ENCODE measurements at places on chromosomes 13 and 19.

GRCh38 chr13:21316376-21316775 is 139.9 kb downstream of the MRPL57 start:
- no peak for DNase-seq

- DNase-seq: no peak
These were observed 191.5 kb downstream of the LHFPL6 start for GRCh38 chr13:39411511-39411910.

- no peak for DNase-seq
These were observed 23.1 kb downstream of the SIGLEC5 start for GRCh38 chr19:51607077-51607476.

DNA sequence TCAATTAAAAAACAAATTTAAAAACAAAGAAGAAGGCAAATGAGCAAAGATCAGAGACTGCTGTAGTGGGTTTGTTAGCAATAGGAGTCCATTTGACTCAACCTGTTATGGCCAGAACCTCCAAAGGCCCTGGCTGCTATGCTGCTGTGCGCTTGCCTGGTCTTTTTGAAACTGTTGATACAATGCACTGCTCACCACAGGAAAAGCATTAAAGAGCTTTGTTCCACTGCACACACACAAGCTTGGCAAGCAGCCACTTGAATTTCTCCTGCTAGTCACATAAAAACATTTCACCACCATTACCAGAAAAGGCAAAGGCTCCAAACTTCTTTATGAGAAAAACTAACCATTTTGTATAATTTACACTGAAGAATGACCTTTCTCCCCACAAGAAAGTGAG is 132.2 kb downstream of the FREM2 start:
- peak; percentile 57 for DNase-seq

GRCh38 chr13:102847272-102848234 is 1.7 kb downstream of the ERCC5 start:
- peak; percentile 13 for DNase-seq

DNA sequence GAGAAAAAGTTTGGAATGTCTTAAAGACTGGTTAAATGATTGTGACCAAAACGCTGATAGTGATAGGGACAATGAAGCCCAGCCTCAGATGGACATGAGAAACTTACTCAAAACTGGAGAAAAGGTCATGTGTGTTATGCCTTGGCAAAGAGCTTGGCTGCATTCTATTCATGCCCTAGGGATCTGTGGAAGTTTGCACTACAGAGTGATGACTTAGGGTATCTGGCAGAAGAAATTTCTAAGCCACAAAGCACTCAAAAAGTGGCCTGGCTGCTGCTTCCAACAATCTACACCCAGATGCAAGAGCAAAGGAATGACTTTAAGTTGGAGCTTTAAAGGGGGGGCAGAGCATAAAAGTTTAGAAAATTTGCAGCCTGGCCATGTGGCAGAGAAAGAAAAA is 521.3 kb downstream of the UQCRFS1 start:
- DNase-seq: no peak

DNA sequence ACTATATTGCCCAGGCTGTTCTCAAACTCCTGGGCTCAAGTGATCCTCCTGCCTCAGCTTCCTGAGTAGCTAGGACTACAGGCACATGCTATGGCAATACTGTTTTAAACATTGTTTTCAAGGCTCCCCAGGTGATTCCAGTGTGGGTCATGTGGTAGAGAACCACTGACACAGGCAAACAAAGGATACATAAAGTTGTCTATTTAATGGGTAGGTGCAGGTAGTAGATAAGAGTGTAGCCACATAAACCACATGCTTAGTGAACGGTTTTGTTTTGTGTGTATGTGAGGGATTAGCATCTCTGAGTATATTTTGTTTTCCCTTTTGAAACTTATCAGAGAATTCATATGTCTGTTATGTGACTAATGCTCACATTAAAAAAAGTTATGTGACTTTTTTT is 36.7 kb downstream of the USPL1 start:
- no peak for DNase-seq

- DNase-seq: no peak
These were observed 18.4 kb upstream of the URI1 start for GRCh38 chr19:29923653-29924052.

GRCh38 chr19:45667620-45668341 is at the start of gene GIPR:
GIPR (plus strand) TSS chr19:45668221; CDS start chr19:45669521, 1,300 bp downstream.
- DNase-seq: peak; percentile 79

DNA sequence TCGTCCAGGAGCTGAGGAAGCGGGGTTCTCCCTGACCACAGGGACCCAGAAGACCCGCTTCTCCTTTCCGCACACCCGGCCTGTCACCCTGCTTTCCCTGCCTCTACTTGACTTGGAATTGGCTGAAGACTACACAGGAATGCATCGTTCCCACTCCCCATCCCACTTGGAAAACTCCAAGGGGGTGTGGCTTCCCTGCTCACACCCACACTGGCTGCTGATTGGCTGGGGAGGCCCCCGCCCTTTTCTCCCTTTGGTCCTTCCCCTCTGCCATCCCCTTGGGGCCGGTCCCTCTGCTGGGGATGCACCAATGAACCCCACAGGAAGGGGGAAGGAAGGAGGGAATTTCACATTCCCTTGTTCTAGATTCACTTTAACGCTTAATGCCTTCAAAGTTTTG is 18.9 kb downstream of the VASP start:
- DNase-seq: peak; percentile 55

DNA sequence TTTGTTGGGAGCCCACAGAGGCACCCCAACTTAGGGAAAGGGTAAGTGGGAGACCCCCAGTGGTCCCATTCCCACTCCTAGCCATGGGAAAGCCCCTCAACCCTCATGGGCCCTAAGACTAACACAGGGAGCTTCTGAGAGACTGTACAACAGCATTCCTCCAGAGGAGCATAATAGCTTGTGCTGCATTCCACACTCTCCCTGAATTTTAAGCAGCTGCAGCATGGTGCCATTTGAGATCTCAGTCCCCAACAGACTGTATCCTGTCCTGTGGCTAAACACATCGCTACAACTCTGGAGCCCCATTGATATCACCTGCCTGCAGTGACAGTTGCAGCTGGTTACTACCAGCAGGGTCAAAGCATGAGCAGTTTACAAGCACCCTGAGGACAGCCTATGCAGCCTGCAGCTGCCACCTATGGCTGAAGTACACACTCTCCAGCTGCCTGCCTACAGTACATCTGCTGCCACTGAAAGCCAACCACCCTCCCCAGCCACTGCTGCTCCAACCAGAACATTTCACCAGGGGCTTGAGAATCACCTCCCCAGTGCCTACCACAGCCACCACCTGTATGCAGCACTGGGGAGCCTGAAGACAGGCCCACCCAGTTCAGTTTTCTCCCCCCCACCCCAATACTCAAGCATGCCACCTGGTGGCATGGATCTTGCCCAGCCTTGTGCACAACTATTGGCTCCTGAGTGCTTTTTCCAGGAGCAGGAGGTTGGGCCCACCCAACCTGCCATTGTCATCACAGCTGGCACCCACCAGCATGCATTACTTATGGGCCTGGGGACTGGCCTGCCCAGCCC is 557.3 kb downstream of the GPC5 start:
- DNase-seq: no peak

DNA sequence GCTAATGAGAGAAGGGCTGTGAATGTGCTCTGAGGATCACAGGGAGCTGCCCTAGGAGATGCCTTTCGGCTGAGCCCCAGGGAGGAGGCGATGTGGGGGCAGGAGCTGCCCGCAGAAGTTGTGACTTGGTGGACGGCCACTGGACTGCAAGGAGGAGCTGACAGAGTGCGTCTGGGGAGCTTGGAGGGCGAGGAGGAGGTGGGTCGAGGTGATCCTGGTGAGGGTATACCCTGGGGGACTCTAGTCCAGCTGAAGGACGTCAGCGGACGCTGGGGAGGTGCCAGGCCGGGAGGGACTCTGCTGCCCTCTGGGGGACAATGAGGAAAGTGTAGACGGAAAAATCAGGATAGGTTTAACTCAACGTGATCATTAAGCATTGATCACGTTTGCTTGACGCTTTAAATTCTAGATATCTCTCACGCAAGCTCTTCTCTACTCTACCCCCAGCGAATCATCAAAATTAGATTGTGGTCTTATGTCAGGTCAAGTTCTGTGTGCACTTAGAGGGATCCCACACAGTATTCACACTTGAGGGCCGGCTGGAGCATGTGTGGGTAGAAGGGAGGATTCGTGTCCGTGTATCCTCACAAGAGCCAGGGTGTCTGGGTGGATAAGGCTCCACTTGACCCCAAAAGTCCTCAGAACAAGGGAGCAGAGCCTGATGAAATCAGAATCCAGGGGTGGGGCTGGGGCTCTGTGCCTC is 3.3 kb upstream of the CEACAM7 start:
- no peak for DNase-seq

- peak; percentile 79 for DNase-seq
These were observed at the start of gene PHF11 for GRCh38 chr13:49495783-49496762. PHF11 (plus strand) TSS chr13:49495953; CDS start chr13:49496002, 49 bp downstream.

DNA sequence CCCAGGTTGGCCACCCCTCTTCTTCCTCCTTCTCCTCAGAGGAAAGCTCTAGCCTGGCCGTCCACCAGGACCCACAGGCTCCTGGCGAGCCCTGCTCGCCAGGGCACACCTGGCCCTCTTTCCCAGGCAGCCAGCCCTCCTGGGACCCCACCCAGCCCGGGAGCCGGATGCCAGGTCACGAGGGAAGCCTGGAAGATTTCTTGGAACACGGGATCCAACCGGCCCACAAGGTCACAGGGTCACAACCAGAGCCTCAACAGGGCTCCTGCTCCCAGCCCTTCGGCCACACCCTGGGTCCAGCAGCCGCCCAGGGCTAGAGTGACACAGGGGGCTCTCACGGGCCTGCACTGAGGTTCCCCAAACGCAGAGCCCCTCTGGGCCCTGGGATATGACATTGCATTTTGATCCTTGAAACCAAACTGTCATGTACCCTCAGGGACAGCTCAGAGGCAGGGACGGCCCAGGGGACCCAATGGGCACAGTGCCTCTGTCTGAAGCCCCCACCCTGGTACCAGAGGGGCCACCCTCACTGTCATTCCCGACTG is 5.5 kb downstream of the MKNK2 start:
- no peak for DNase-seq

DNA sequence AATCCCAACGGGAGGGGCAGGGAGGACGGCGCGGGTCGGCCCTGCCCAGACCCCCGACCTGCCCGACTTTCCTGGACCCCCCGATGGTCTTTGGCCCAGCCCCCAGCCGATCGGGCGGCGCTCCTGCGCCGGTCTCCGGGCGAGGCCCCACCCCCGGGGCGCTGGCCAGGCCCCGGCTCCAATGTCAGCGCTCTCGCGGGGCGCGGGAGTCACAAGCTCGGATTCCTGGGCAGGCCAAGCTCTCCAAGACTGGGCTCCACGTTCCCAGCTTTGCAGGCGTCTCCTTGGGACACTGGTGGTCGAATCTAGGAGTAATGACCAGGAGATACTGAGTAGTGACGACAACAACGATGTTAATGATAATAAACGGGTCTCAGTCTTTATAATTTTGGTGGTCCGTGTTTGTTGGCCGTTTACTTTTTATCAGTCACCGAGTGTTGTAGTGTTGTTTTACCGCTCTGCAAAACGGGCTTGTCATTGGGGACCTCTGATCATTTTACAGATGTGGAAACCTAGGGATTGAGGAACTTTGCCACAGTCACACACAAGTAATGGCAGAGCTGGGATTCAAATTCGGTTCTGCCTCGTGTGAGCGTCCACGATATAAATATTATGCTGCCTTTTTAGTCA is 545 bp downstream of the RAD23A start:
- DNase-seq: peak; percentile 79

GRCh38 chr13:105952233-105952972 is 583.1 kb downstream of the EFNB2 start:
- no peak for DNase-seq

GRCh38 chr13:113559901-113560644 is 24.5 kb upstream of the TFDP1 start:
- DNase-seq: no peak

DNA sequence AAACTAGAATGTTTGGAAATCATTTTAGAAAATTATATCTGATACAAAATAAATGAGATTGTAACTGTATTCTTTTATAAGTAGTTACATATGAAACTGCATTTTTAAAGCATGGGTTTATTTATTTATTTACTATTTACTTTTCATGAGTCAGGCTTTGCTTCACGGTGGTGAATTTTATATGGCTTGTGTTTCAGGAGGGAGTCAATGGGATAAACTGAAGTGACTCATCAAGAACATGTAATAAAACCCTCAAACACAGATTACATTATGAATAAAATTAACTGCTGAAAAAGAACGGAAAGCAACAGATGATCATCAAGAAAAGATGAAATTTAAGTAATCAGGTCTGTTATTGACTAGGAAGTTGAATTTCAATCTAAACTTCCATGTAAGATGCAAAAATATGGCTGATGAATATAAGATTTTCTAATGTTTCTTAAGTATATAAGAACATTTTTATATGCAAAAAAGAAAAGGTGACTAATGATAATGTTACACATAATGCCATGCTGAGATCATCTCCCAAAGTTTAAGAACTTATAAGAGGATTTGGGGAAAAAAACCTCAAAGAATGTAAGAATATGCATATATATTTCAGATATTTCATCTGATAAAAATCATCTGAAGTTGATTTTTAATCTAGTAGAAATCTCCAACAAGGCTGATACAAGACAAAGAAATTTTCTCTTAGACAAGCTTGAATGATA is 383.6 kb downstream of the SLITRK1 start:
- DNase-seq: peak; percentile 73

DNA sequence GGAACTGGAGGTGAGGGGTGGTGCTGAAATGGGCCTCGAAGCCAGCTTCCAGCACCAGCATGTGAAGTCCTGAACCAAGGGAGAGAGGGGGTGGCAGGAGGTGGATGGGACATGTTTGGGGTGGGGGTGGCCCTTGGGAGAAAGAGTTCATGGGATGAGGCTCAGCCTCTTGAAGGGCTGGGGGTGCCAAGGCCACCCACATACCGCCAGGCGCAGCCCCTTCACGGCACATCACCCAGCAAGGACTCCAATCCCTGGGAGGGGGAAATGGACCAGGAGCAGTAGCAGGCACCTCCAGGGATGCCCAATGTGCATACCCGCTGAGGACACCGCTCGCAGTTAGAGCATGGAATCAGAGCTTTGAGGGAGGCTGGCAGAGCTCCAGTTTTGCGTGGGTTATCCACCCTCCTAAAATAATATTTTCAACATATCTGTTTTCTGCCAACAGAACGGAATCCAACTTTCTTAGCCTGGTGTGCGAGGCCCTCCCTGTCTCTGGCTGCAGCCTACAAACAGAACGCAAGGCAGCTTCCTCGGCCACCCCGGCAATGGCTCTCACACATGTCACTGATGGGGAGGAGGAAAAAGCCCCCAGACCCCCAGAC is 140.5 kb upstream of the VSTM2B start:
- DNase-seq: no peak

DNA sequence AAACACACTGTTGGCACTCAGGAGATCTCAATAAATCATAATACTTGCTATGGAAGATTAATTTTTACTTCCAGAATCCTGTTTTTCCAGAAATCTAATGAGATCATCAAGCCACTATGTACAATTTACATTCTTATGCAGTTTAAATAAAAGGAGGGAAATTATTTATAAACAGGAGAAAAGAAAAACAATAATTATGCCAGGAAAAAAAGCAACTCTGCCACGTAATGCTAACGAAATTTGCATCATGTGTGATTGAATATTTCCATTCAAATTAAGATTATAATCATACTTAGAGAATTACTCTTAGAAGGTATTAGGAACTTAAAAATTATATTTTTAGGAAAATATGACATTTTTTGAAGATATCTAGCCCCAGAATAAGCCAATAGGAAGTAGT is 13.0 kb downstream of the FAM124A start:
- no peak for DNase-seq

- peak; percentile 43 for DNase-seq
These were observed 81.6 kb upstream of the ARGLU1 start for GRCh38 chr13:106649495-106649894.

Data from mammary epithelial cell (primary cell).